ENCODE measurements at places on chromosomes 6 and 20.
A peak's percentile ranks its signal among the peaks of the same experiment; 100 is the strongest.

DNA sequence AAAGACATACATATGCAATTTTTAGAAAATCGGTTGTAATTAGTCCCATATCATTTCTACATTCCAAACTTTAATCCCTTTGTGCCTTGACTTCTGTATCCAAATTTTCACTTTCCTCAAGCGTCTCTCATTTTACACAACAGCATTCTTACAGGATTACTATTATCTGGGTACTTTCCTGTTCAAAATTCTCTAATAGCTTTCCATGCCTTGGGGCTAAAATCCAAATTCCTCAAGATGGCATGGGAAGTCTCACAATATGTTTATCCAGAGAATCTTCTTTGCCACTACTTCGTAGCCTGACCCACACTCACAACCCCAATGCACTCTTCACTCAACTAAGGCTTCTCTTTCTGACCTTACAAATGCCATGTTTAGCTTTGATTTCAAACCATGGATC lies 125.0 kb downstream of the TBX18 start:
- DNase-seq: no peak

GRCh38 chr6:75922226-75922625 lies 150.2 kb downstream of the IMPG1 start:
- DNase-seq: no peak

GRCh38 chr20:4320291-4320690 lies 304.9 kb upstream of the RNF24 start:
- DNase-seq: no peak

DNA sequence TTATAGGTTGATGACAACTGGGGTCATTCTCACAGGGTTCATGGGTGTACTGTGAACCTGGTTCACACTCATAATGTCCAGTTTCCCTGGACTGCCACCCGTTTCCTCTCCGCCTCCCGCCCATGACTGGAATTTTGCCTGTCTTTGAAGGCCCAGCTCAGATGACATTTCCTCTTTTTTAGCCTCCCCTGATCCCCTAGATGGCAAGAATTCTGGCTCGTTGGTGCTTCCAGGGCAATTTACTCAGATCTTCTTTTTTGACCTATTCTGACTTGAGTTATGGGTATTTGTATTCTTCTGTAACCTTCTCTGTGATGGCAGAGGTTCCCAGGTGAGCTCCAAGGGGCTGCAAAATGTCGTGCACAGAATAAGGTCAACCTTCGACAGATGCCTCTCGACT lies 5.7 kb upstream of the CITED2 start:
- DNase-seq: no peak

- no peak for DNase-seq
Observed at GRCh38 chr20:47315339-47316056, 41.0 kb downstream of the ZMYND8 start.

GRCh38 chr6:28920281-28920680 lies 3.5 kb downstream of the TRIM27 start:
- no peak for DNase-seq

DNA sequence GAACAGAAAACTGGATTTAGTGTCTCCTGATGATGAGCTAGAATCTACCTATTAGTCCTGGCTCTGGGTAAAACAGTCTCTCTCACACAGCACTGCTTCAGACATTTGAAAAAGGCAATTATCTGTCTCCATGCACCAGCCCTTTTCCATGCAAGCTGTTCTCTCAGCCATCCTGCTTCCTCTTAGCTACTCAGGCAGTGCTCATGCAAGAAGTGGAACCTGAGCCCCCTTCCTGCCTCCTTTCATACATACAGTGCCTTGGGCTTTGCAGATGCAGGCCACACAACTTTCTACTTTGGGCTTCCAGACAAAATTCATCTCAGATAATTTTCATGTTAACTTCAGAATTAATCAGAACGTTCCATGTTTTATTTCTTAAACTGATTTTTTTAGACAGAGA lies 151.3 kb downstream of the RALGAPA2 start:
- DNase-seq: peak; percentile 61

DNA sequence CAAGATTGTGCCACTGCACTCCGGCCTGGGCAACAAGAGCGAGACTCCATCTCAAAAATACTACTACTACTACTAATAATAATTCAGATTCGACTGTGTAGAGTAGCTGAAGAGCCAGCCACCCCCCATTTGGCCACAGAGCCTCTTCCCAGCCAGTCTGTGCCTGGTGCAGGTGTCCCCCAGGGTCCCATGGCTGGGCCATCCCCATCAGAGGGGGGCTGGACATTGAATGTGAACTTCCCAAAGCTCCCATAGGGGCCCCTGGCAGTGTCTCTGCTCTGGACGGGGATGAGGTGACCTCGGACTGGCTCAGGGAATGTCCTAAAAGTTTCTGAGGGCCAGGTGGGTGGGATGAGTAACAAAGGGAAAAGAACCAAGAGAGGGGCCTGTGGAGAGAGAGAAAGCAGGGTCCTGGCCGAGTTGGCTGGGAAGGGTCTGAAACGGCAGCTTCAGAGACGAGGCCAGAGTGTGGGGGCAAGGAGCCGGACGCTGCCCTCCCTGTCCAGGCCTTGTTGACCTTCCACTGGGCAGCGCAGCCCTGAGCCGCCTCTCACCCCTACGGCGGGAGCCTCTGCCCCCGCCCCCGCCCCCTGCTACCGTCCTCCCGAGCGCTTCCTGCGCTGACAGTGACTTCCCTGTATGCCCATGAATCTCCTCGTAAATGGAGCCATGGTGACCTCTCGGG lies 24.9 kb upstream of the PCMTD2 start:
- no peak for DNase-seq

DNA sequence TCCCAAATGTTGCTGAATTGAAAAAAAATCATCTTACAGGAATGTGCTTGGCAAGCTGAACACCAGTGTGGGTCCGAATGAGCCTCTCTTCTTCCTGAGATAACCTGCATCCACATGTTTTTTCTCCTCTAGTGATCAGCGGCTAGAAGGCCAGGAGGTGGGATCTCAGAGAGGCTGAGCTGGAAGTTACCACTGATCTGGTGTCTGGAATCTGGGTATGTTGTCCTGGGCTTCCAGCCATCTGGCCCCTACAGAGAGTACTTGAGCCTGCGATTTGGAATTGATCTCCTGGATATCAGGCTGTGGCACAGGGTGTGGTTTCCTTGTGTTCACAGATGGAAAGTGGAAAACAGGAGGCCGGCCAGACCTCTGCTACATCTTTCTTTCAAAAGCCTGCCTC lies 35.9 kb downstream of the SULF2 start:
- DNase-seq: peak; percentile 87

- DNase-seq: no peak
Observed at GRCh38 chr6:21613809-21614208, 20.3 kb downstream of the SOX4 start.

- no peak for DNase-seq
Observed at GRCh38 chr6:151024597-151024996, 159.1 kb downstream of the MTHFD1L start.

DNA sequence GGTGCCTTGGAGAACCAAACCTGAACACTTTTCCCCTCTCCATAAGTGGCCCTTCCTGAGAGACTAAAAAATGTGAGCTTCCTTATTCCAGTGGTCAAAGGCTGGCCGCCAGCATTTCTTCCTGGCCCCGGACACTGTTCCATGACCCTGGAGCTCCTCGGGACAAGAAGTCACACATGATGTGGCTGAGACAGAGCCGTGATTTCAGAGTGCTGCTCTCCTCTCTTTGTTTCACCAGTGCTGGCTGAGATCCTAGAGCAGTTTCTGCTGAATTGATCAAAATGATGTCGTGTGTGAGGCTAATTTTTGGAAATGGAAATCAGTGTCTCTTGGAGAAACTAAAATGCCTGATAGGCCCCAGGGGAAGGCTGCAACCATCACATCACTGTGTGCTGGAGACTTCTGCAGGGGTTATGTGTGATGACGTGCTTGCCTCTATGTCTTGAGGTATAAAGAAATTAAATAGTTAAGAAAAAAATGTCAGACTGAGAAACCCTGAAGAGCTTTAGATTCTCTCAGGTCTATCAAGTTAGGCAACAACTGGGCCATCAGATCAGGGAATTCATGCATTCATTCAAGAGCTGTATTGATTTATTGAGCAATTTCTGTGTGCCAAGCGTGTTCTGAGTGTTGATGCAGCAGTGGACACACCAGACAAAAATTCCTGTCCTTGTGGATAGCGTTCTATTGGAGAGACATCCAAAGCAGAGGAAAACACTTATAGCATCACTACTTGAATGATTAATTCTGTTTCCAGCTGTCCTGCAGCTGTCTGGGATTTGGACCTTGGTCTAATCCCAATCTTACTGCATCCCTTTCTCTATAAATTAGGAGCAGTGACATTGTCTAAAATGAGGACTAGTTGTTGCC lies 72.7 kb upstream of the CCN6 start:
- DNase-seq: no peak

GRCh38 chr6:135423649-135424128 lies 73.9 kb downstream of the AHI1 start:
- no peak for DNase-seq

DNA sequence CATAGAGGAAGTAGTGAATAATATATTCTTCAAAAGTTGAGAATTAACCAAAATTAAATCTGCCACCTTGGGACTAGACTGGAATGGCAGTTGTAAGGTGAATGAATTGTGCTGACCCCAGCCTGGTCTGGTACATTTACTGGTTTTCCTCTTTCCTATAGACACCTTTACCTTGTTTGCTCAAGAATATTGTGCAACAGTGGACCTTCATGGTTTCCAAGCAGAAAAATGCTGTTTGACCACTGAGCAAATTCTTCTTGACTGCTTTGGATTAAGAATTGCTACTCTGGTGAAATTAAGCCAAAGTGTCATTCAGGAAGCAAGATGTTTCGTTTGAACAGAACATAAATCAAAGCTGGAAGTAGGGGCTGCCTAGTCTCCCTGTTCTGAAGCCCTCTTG lies 156.6 kb upstream of the TAB2 start:
- DNase-seq: no peak

GRCh38 chr6:36054956-36055355 lies 27.3 kb downstream of the MAPK14 start:
- DNase-seq: peak; percentile 5

GRCh38 chr6:56947924-56948323 lies 7.0 kb upstream of the BEND6 start:
- DNase-seq: no peak

GRCh38 chr6:56655249-56655648 lies 12.6 kb upstream of the DST start:
- DNase-seq: no peak

- no peak for DNase-seq
Observed at GRCh38 chr6:85405175-85405852, 44.6 kb upstream of the NT5E start.

- DNase-seq: no peak
Observed at GRCh38 chr6:64100702-64101303, 465.2 kb downstream of the PHF3 start.

DNA sequence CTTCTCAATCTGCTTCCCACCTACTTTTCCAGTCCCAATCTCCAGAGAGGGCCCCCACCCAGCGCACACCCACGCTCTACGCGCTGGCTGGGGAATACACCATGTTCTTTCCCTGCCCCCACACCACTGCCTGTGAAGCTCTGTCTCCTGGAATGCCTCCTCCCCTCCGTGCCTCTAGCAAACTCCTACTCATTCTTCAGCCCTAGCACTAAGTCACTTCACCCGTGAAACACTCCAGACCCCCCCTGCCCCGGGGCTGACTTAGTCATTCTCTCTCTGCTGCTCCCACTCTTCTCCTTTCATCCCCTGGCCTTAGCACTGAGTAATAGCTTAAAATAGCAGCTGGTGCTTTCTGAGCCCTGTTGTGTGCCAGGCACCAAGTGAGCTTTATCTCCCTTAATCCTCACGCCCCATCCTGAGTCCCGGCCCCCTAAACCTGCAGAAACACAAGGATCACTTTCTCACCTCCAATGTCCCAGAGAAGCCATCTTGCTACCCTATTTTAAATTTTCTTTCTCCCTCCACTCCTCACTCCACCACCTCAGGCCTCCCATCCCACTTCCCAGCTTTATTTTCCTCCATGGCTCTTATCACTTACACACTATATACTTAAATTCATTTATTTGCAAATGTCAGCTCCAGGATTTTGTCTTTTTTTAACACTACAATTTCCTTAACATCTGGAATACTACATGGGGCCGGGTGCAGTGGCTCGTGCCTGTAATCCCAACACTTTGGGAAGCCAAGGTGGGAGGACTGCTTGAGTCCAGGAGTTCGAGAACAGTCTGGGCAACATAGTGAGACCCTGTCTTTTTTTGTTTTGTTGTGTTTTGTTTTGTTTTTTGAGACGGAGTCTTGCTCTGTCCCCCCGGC lies 6.3 kb upstream of the PARD6B start:
- peak; percentile 58 for DNase-seq

- DNase-seq: no peak
Observed at GRCh38 chr20:58818586-58819285, 32.0 kb downstream of the GNAS-AS1 start.

GRCh38 chr20:37574199-37574890 lies 46.7 kb upstream of the BLCAP start:
- no peak for DNase-seq

GRCh38 chr6:37565267-37566110 lies 65.8 kb upstream of the CCDC167 start:
- DNase-seq: peak; percentile 40

DNA sequence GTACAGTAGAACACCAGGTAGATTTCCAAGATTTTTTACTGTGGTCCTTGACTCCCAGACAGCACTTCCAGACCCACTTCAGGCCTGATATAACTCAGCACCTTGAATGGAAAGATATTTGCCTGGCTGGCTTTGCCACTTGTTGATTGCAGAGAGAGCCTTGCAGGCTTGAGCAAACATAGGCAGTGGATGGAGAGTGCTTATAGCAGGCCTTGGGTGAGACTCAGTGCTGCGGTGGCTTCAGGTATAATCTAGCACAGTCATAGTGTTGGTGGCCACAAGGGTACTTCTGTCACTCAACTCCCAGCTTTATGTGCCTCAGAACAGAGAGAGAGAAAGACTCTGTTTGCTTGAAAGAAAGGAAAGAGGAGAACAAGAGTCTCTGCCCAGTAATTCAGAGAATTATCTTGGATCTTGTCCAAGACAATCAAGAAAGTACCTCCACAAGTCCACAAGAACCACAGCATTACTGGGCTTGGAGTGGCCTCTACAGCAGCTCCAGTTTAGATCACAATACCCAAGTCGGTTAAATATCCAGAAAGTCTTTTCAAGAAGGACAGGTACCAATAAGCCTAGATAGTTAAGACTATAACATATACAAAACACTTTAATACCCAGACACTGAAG lies 70.5 kb upstream of the FKBP1C start:
- no peak for DNase-seq

- no peak for DNase-seq
Observed at GRCh38 chr20:36249450-36249849, 13.2 kb downstream of the AAR2 start.

GRCh38 chr20:31644701-31645100 lies 7.0 kb downstream of the COX4I2 start:
- no peak for DNase-seq

GRCh38 chr6:28251661-28252008 lies 434 bp downstream of the ZKSCAN4 start:
- DNase-seq: no peak

GRCh38 chr20:49583669-49584417 lies 15.9 kb upstream of the PTGIS start:
- peak; percentile 63 for DNase-seq

DNA sequence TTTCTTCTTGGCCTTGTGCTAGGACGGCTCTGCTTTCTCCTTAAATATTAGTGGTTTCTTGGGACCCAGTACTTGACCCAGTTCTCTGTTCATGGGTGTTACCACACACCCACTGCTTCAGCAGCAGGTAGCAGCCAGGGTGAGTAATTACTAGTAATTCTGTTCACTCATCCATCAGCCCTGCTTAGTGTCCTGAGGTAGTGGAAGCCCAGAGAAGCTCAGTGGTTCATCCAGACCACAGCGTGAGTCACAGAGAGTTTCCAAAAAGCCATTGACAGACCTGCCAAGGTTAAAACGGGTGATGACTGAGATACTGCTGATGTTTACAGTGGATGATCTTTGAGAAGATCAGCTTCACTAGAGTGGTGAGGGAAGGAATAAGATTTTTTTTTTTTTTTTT lies 51.7 kb upstream of the HINT3 start:
- no peak for DNase-seq

Measured in NCI-H524 treated with DMSO at 0.1 percent for 48 hours (cell line).